ENCODE measurements at places on chromosomes 1 and 21.

GRCh38 chr1:26696654-26697430 is 1.0 kb downstream of the ARID1A start:
- DNase-seq: peak; percentile 74

DNA sequence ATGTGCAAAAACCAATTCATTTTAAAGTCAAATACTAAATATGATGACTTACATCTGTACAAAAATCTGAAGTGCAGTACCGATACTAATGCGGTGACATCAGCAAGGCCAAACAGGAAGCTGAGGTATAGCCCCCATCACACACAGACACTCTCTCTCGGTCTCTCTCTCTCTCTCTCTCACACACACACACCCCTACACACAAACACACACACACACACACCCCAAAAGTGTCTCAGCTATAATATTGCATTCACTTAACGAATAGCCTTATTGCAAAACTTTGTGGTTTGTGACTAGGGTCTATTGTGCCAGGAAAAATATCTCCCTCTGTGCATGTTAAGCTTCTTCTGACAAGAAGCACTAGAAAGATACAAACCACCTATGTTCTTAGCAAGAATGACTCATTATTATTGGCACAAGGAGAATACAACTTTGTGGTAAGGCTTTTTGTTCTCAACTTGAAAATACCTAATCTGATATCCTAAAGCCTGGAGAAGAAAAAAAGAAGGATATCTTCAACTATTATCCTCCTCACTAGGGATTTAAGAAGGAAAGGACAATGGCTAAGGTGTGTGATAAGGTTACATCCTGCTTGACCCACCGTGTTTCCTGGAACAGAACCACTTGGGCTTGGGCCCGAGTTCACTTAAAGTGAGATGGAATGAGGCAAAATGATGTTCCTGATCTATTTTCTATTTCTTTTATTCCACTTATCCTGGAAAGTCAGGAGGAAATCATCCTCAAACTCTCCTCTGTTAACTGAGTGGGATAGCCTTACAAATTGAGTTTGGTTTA is 107.1 kb downstream of the NIBAN1 start:
- no peak for DNase-seq

DNA sequence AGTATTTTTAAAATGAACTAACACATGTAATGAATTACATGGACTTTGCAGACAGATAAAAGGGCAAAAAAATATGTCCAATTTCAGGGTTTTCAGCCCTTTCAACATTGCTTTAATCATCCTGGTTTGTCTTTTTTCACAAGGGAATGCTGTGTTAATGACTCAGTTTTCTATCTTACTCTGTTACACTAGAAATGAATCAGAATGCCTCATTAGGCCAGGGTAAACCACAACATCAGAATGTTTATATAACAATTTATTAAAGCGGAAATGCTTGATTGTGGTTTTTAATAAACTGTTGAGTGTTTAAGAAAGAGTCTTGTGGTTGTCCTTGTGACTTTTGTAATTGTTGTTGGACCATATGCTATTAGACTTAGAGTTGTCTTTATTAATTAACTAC is 13.5 kb downstream of the GORAB start:
- no peak for DNase-seq

- DNase-seq: no peak
These were observed 6.5 kb upstream of the SEMA4A start for GRCh38 chr1:156146769-156147405.

GRCh38 chr1:215651867-215652266 is 84.8 kb downstream of the KCTD3 start:
- DNase-seq: no peak

- DNase-seq: no peak
These were observed 127.8 kb downstream of the NTMT2 start for GRCh38 chr1:170273291-170274130.

- no peak for DNase-seq
These were observed 12.9 kb upstream of the RUNX1 start for GRCh38 chr21:35062016-35062415.

DNA sequence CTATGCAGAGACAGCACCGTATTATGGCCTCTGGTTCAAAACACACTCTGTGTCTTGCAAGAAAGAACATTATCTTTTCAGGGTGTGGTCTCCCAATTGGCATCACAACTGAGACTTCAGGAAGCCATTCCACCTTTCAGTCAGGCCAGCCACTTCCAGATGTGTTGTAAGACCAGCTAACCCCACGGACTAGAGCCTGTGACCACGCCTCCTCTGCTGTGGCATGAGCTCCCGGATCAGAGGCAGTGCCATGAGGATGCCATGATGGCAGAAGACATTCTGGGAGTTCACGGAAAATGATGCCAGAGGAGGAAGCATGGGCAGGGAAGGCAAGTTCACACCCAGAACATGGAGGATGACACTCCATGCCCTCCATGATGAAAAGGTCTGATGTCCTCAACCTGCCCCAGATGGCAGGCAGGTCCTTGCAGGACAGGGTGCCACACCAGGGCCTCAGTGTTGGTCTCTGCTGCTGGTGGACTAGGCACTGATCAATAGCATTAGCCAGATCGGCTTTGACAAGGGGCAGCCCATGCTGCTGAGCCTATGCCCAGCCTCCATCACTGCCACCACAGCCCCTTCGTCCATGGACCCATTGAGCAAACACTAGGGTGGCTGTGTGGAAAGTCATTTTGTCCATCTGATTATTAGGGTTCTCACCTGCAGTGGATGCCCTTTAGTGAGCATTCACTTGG is 341.6 kb downstream of the MATN1 start:
- no peak for DNase-seq

DNA sequence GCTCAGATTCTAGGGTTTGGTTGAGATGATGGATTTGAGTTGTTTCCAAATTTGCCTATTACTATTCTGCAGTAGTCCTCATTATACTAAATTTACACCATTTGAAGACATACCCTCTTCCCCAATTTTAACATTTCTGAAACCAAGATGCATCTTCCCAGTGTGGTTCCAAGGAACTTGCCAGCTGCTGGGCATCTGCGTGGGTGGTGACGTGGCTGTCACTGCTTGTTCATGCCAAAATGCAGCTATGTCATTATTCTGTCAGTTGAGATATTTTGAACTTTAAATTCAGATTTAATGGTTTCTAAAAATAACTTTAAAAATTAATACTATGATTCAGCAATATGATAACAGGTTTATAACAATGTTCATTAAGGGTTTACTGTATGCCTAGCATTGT is 1.2 kb downstream of the ZFP69 start:
- DNase-seq: no peak

- DNase-seq: peak; percentile 12
These were observed 94.7 kb upstream of the ERRFI1 start for GRCh38 chr1:8120693-8121260.

- DNase-seq: no peak
These were observed 51.5 kb downstream of the MAP3K7CL start for GRCh38 chr21:29181799-29182470.

DNA sequence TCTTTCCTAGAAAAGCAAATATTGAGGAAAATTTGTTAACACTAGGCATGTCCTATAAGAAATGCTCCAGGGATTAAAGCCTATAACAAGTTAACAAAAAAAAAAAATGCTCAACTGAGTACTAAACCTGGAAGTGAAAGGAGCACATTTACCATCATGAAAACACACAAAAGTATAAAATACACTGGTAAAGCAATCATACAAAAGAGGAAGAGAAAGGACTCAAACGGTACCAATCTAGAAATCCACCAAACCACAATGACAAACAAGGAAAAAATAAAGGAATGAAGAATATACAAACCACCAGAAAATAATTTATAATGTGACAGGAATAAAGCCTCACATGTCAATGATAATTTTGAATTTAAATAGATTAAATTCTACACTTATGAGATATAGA is 21.2 kb downstream of the CD1E start:
- no peak for DNase-seq

- DNase-seq: peak; percentile 28
These were observed 183.6 kb upstream of the KIAA0040 start for GRCh38 chr1:175376194-175376593.

- no peak for DNase-seq
These were observed 321.9 kb downstream of the SETD4 start for GRCh38 chr21:35738347-35738961.

GRCh38 chr1:39214714-39214997 is 10.2 kb downstream of the MACF1 start:
- DNase-seq: no peak

- DNase-seq: no peak
These were observed 21.3 kb downstream of the VN1R5 start for GRCh38 chr1:247277191-247277590.

DNA sequence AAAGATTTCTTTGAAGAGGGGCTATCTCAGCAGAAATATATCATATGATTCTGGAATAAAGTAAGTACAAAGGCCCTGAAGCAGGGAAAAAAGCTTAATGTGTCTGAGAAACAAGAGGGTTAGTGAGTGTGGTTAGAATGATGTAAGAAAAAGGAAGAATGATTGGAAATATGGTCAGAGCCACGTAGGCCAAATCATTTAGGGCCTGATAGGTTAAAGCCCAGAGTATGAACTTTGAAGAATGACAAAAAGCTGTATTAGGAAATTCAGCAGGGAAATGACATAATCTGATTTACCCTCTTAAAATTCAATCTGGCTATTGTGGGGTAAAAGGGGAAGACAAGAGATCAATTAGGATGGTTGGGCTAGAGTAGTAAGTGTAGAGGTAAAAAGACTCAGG is 69.0 kb upstream of the MUTYH start:
- no peak for DNase-seq

DNA sequence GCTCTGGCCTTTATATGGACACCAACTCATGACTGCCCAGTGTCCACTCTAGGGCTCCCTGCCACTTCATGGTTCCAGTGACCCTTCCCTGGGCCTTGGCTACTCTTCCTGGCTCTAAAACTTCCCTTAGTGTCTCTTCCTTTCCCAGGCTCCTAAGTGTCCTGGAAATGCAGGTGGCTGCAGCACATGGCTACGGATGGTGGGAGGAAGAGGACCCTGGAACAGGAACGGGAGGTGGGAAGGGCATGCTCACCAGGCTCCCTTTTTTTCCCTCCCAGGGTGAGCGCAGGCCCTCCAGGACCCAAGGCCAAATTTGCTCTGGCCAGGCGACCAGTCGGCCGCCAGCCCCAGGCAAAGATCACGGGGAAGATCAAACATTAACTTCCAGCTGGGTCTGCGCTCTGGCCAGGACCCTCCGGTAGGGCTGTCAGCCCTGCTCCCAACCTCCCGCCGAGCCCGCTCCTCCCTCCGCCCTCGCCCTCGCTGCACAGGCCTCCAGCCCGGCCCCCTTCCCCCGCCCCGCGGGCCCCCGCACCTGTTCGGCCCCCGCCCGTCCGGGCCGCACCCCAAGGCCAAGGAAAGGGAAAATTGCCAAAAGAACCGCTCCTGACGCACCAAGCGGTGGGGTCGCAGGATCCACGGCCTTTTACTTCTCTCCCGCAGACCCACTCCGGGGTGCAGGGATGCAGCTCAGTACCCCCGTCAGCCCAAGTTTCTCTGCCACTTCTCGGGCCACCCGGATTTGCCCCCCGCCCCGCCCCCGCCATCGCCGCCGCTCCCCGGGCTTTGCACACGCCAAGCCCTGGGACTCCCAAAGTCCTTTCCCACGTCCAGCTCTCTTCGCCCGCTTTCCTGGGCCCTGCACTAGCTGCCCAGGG is 894 bp downstream of the TCEA3 start:
- DNase-seq: peak; percentile 93

DNA sequence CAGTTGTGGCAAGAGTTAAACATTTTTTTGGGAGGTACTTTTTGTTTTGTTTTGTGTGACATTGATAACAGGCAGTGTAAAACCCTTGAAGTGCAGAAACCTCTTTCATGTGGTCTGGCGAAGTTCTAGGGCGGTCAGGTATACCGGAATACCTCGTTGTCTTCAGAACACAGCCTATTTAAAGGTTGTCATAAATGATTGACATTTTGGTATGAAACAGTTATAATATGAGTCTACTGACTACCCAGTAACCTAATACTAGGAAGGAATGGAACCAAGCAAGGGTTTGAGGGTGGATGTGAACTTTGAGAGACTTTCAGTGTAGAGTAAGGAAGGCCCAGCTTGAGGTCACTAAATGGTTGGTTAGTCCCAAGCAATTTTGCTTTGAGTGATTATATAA is 40.5 kb downstream of the PATJ start:
- DNase-seq: no peak

DNA sequence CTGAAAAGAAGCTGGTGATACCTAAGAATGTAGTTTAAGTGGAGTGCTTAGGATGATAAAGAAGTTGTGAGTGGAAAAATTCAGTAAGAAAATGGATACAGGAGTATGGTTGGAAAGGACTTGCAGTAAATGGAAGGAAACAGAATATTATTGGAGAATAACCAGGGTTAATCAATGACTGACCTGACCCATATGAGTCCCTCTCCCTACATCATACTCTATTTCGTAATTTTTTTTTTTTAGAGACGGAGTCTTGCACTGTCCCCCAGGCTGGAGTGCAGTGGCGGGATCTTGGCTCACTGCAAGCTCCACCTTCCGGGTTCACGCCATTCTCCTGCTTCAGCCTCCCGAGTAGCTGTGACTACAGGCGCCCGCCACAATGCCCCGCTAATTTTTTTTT is 33.4 kb upstream of the ENSA start:
- no peak for DNase-seq

DNA sequence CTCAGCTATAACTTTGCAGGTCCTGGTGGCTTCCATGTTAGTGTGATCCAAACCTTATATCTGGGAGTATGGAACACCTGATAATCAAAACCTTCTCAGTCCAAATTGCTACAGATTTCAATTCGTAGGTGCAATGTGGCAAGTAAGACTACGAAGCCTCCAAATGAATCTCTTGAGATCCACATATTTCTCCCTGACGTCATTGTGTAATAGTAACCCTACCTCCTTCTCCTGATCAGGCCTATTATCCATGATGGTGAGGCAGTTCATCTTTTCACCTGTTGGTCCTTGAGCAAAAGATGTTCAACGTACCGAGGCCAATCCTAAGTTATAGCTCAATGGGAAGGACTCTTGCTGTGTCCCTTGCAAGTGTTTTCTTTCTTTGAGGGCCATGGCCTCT is 115.9 kb upstream of the CHRM3 start:
- DNase-seq: no peak

DNA sequence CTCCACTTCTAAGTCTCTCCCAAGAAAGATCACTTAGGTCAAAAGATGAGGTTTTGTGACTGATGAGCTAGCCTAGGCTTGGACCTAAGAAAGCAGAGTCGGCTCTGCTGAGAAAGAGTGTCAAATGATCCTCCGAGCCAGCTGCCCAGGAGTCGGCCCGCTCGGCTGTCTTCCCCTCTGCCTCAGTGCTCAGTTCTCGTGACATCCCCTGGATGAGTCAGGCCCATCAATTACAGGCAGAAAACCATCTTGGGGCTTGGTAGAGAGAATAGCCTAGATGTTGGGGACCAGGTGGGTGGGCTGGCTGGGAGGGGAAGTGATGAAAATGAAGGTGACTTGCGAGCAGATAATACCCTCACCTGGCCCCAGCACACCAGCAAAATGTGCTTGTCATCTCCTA is 60.5 kb downstream of the SLC66A1 start:
- DNase-seq: no peak

- DNase-seq: peak; percentile 98
These were observed at the start of gene IGSF8 for GRCh38 chr1:160097911-160098851. Gene IGSF8, minus strand, starts transcription at chr1:160098619. Its CDS starts 147 bp downstream, at chr1:160098472.

DNA sequence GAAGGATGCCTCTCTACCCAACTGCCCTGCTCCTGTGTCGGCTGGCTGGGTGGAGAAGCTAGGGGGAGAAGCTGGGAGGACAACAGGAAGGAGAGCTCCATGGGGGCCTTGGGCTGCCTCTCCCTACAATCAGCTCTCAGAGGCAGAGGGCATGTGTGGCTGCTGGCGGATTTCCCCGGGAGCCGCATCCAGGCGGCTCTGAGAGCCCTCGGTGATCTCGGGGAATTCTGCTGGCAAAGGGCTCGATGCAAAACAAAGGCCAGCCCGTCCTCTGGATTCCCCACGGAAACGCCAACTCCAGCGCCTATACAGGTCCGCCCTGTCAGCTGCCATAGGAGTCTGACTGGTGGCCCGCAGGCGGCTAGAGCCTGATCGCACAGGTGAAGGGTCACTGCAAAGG is 26.4 kb upstream of the EVA1B start:
- DNase-seq: no peak
